Foreskin fibroblast (primary cell): ENCODE measurements at places on chromosomes 11 and 22.

DNA sequence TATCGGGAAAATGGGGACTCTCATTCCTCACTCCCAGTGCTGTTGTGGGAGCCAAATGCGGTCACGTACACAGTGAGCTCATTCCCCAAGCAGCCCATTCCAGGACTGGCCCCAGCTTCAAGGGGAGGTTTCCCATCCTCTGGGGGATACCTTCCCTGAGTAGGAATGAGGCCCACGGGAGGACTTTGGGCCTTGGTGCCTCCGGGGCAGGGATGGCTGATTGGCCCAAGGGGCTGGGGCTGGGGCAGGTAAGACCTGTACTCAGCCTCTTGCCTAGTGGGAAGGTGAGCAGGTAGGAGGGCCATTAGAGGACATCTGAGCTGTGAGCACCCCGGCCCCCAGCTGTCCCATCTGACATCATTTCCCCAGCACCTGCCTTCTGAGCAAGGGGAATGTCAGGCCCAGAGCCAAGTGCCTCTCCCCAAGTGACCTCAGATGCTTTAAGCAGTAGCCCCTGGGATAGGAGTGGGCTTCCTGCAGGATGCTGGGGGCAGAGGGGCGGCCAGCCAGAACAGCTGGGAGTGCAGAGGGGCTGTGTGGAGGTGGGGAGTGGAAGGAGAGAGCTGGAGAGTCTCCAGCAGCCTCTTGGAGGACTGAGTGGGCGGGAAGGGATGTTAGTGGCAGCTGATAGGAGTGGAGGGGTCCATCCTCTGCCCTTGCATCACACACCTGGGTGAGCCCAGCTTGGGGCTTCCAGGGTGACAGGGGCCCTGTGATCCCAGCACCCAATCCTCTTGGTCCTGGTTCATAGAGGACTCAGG lies 58.4 kb downstream of the CD82 start:
- no peak for DNase-seq

DNA sequence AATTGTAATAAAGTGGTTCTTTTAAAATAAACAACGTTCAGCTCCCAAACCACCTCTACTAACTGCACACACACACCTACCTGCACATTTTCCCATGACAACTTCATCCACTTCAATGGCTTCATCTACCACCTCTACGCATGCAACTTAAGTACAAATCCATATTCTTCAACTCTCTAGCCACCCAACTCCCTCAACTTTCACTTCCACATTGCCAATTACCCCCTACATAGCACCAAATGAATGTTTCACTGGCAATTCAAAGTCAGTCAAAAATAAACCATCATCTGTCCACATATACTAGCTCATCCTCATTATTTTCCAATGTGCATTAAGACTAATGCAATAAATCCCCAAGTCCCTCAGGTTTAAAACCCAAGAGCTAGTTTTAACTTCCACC lies 50.7 kb upstream of the ARHGAP32 start:
- DNase-seq = no peak

- no peak for DNase-seq
These were observed 14.6 kb downstream of the SPECC1L start for GRCh38 chr22:24285245-24285644.

DNA sequence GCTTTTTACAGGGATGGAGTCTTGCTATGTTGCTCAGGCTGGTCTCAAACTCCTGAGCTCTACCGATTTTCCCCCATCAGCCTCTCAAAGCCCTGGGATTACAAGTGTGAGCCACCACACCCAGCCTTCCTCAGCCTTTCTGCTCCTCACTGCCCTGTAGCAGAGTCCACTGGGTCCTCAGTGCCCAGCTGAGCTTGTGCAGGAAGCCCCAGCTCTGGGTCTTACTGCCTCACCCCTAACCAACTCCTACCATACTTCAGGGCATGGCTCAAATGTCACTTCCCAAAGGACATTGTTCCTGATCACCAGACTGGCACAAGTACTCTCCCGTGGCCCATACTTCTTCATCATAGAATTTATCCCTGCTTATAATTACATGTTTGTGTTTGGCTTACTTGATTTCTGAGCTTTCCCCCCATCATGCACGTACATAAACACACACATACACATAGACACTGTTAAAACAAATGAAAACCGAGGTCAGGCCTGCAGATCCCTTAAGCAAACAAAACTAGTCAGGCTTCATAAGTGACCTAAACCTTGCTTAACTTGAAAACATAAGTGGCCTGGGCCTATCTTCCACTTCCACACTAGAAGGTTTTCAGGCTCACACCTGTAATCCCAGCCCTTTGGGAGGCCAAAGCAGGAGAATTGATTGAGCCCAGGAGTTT lies 14.0 kb upstream of the SLC43A3 start:
- DNase-seq = no peak

- no peak for DNase-seq
These were observed 4.2 kb upstream of the FAM118A start for GRCh38 chr22:45305456-45306075.
